Activated CD8-positive, alpha-beta T cell treated with anti-CD3 and anti-CD28 coated beads, Interleukin-2, amount 10 ng/mL, durations not matched to agents 7 days and 5 days (primary cell): ENCODE measurements at places on chromosomes 13 and 19. TPM values are rescaled to one million over a fixed set of nuclear protein-coding genes. Genes with fewer than 3 reads are reported as not detected.
A peak's percentile ranks its signal among the peaks of the same experiment; 100 is the strongest.

- DNase-seq = no peak
Measured at GRCh38 chr19:45660636-45661035, 7.4 kb upstream of the GIPR start.

GRCh38 chr13:79679334-79679733 is 198.4 kb downstream of the NDFIP2 start:
- DNase-seq = peak; percentile 63

- no peak for DNase-seq
Measured at GRCh38 chr13:98647121-98647520, 70.2 kb upstream of the STK24 start.

DNA sequence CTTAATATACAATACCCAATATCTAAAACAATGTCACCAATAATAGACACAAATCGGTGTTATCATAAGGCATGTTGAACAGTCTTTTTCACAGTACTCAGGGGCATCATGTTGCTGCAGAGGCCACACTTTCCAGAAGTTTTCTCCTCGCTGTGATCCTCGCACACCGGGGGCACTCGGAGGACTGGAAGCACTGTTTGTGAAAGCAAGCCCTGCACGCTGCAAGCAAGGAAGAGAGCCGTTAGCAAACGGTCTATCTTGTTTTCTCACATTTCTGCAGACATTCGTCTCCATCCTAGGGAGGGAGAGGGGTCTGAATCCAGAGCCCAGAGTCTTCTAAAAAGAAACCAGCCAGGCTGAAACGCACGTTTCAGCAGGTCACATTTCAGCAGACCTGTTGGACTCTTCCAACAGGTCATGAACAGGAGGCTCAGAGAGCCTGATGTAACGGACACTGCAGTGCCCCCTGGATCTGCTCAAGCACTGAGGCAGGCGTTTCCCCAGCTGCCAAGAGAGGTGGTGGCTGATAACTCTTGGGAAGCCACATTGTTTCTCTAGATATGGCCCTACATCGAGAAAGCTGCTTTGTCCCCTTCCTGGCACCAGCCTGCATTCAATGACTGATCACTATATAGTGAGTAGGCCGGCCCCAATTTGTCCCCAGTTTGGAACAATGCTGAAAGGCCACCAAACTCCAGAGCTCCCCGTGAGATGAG is 43.6 kb downstream of the RUBCNL start:
- no peak for DNase-seq

DNA sequence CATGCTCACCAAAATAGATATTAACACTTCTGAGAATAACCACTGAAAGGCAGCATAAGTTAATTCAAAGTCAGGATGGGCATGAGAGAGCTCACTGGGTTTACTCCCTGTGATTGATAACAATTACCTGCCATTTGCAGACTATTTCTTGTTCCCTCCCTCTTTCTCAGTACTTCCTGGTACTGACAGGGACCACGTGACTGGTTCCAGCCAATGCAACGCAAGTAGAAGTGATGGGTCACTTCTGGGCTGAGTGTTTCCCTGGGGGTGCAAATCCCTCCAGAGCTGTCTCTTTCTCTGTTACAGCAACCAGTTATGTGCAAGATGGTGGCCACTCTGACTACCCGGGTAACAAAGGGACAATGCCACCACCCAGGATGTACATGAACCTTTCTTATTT is 118.8 kb downstream of the EFNB2 start:
- no peak for DNase-seq

GRCh38 chr19:4861147-4861546 is 6.3 kb downstream of the PLIN3 start:
- no peak for DNase-seq

DNA sequence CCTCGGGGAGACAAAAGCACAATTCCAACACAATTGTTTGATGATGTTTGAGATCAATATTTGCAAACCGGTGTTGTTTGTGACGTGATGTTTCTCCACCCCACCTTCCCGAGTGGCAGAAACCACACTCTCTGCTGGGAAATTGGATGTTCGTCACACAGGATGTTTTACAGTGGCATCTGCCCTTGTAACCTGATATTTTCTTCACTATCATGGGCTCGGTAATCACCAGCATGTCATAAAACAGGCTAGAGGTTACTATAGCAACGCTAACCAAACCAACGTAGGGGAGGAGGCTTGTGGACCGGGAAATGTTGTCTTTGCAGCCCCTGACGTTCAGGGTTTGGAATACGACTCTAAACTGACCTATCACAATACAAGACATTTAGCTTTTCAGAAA is 454.5 kb downstream of the IRS2 start:
- no peak for DNase-seq

- no peak for DNase-seq
Measured at GRCh38 chr19:17246681-17247425, 1.1 kb upstream of the NR2F6 start.

- DNase-seq = no peak
Measured at GRCh38 chr13:60617991-60618733, 221.1 kb downstream of the TDRD3 start.

- no peak for DNase-seq
Measured at GRCh38 chr13:110687736-110688135, 18.2 kb downstream of the CARS2 start.

- DNase-seq = no peak
Measured at GRCh38 chr13:90751026-90751425, 596.5 kb upstream of the MIR17HG start.

DNA sequence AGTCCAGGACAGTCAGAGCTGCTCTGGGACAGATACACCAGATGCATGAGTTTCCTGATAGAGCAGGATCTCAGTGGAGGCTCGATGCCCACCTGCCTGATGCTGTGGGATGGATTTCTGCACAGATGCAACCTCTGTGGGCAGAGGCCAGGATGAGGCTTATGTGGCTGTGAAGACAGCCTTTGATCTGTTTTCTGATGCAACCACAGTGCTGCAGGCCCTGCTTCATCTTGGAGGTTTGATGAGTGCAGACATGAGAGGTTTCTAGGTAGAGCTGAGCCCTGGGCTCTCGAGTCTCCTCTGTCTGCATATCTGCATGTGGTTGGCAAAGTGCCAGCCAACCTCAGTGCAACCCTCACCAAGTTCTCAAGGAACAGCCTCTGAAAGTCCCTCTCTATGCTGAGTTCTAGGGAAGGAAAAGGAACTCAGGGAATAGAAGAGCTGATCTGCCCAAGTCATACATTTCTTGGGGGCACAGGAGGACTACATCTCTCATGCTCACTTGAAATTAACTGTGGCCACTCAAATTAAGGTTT is 23.1 kb upstream of the TSHZ3 start:
- DNase-seq = peak; percentile 42

GRCh38 chr13:30416471-30416870 is 5.8 kb upstream of the UBE2L5 start:
- no peak for DNase-seq

- DNase-seq = peak; percentile 36
Measured at GRCh38 chr13:101706651-101707050, 254.2 kb downstream of the ITGBL1 start.

DNA sequence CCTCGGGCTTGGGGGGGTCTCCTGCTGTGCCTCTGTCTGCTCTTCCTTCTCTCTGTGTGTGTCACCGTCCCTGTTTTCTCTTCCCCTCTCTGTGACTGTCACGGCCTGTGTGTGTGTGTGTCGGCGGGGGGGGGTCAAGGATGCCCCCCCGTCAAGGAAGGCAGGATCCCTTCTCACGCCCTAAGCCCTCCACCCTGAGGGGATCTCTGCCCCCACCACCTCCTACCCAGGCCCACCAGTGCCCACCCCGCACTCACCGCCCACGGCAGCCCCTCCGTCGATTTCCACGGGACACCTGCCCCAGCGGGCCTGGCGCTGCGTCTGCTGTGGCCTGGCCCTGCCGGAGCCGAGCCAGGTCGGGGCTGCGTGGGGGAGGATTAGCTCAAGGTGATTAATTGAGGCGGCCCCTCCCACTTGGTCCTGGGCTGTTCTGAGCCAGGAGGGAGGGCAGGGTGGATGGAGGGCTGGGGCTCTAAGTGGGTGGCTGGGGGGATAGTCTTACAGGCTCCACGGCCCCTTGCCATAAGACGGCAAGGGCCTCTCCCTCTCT is at the start of gene RAX2:
RAX2 (minus strand) TSS at position 323 of the 550 bp plus-strand sequence. CDS start 486 bp downstream, outside the sequence.
- DNase-seq = no peak

GRCh38 chr13:39099231-39099630 is 61.0 kb downstream of the NHLRC3 start:
- DNase-seq = no peak

DNA sequence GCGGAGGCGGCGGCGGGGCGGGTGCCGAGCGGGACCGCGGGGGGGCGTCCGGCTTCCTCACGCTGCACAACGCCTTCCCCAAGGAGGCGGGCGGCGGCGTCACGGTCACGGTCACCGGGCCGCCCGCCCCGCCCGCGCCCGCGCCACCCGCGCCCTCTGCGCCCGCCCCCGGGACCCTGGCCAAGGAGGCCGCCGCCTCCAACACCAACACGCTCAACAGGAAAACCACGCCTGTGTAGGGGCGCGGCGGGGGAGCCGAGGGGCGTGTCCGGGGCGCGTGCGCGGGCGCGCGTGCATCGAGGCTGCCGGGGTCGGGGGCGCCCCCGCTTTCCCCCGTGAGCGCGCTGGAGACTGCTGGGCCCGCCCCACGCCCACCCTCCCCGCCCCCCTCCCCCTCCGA is 8.8 kb upstream of the CACNG6 start:
- DNase-seq = no peak

- DNase-seq = peak; percentile 100
Measured at GRCh38 chr19:2151339-2152229, at the start of gene AP3D1. Gene AP3D1 (minus strand): TSS chr19:2151566. CDS start chr19:2151334, 232 bp downstream.

DNA sequence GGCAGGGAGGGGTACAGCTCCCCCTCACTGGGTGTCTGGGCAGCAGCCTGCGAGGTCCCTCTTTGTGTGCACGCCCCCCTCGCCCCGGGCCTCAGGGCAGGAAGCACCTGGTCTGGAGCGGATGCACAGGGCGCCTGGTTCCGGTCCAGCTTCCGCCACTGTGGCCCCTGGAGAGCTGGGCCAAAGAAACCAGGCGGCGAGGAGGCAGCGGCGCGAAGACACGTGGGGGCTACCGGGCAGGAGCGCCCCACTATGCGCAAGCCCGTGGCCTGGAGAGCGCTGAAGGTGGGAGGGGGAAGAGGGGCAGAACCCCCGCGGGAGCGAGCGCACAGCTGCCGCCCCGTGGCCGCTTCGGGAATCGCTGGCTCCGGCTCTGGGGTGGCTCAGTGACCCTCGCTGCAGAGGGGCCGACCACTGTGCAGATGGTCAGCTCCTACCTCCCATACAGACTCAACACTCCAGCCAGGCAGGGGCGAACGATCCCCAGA is 1.7 kb upstream of the LYL1 start:
- peak; percentile 75 for DNase-seq

- DNase-seq = no peak
Measured at GRCh38 chr19:2719920-2720776, 1.0 kb downstream of the DIRAS1 start.

DNA sequence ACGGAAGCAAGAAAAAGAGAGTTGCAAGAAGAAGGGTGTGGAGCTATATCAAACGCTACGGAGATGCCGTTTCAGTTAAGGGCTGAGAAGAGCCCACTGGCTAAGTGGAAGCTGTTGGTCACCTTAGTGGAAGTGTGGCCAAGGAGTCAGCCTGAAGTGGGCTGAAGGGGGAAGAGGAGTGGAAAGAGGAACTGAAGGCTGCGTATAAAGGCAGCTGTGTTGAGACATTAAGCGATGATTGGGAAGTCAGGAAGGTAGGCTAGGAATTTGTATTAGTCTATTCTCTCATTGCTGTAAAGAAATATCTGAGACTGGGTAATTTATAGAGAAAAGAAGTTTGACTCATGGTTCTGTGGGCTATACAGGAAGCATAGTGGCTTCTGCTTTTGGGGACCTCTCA is 14.1 kb upstream of the FRY start:
- DNase-seq = no peak

GRCh38 chr13:35548790-35549189 is 72.3 kb upstream of the MAB21L1 start:
- no peak for DNase-seq

DNA sequence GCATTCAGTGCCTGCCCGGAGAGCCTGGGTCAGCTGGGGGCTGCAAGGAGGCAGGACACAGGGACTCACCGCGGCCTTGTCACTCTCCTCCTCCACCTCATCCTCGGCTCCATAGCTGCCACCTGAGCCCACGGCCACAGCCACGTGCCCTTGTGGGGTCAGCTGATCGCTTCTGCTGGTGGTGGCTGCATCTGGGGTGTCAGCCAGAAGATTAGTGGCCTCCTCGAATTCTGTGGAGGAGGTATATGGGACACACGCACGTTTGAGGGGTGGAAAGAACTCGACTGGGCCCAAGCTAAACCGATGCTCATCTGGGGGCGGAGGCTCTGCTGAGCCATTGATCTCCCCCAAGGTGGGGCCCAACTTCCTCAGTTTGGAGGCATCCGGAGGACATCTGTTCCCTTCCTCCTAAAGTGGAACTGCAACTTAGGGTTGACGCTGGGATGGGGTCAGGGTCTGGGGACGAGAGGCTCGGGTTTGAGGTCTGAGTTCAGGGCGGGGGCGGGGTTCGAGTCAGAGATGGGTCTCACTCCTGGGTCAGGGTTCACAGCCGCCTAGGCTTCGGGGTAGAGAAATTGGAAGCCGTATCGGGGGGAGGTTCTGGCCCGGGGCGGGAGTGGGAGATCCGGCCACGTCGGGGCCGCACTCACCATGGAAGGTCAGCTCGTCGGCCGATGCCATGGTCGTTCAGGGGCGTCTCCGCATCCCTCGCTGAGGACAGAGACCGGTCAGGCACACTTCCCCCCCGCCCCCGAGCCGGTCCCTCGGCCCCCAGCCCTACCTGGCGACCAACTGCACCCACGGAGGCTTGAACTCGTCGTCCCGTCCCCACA is 493 bp downstream of the YIPF2 start:
- DNase-seq = peak; percentile 30

DNA sequence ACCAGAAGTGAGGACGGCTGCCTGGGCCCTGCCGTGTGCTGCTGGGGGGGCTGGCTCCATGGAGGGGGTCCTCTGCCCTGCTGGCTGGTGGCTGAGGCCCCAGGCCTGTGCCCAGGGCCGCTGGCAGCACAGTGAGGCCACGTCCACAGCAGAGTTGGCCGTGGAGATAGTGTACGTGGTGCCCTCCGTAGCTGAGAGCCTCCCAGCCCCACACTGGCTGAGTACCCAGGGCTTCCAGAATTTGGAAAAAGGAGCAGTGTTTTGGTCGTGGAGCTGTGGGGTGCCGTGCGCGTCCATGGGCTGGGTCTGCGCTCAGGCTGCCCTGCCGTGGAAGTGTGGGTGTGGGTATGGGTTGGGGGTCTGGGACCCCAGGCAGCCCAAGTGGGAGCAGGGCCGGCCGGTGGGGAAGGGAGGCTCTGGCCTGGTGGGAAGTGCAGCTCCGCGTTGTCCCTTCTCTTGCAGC is 5.9 kb downstream of the PTBP1 start:
- no peak for DNase-seq

Gene CDC34
- 49.0 TPM for total RNA-seq

Gene ADGRE2
- 0.21 TPM for total RNA-seq

Gene S1PR5
- total RNA-seq = 0.89 TPM

Gene SHC2
- not detected for total RNA-seq

Gene NANOS3
- 0.90 TPM for total RNA-seq

Gene PSG1
- total RNA-seq = not detected

Gene APOE
- total RNA-seq = 0.68 TPM

Gene BRME1
- 4.2 TPM for total RNA-seq

Gene N4BP2L2
- total RNA-seq = 97.1 TPM

Gene SPACA4
- not detected for total RNA-seq

Gene NAT14
- 16.4 TPM for total RNA-seq
